ENCODE measurements at places on chromosomes 5 and 9.

DNA sequence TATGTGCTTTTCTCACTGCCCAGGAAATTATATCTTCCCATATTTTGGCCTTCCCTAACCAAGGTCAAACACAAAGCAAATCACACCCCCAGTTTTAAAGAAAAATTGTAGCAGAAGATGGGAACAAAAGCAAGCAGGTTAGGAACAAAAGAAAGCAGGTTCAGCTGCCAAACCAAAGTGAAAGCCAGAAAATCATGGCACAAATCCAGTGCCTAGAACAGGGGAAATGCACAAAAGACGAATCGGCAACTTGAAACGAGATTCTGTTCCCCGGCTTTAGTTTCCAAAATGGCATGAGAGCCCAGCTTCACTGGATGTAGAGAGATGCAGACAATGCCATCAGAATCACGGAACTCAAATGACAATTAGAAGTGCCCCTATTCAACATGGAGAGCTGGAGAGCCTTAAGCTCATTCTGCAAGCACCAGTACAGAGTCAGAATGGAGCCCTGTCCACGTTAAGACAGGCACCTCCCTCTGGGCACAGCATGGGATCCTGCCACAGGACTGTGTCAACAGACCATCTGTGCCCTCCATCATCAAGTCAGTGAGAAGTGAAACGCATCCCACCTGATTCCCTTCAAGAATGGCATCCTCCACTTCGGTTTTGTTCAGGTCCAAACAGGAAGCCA is 13.8 kb downstream of the DNAH5 start:
- DNase-seq, result no peak

- DNase-seq, result no peak
Observed at GRCh38 chr5:169591636-169592035, 8.1 kb downstream of the SPDL1 start.

- DNase-seq, result no peak
Observed at GRCh38 chr5:17014686-17015085, 78.6 kb upstream of the MYO10 start.

DNA sequence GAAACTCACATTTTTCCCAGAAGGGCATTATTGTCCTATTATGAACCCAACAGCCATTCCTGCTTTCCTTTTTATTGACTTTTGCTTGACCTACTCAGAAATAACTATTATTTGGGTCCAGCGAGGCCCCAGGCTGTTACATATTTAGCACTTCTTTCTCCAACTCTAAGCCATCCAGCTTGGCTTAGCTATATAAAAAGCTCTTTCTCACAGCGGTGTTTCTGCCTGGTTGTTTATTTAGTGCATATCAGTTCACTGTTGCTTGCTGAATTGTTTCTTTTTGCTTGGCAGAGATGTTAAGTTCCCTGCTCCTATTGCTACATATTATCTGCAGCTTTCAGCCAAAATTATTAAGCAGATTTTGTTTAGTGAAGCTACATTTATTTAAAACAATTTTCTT is 1156.8 kb upstream of the SEMA6A start:
- DNase-seq, result no peak

- DNase-seq, result no peak
Observed at GRCh38 chr5:104045987-104046386, 483.4 kb upstream of the NUDT12 start.

GRCh38 chr9:124286292-124286931 is 28.7 kb downstream of the NEK6 start:
- DNase-seq, result no peak

GRCh38 chr9:116232424-116233159 is 79.0 kb downstream of the PAPPA start:
- DNase-seq, result no peak

DNA sequence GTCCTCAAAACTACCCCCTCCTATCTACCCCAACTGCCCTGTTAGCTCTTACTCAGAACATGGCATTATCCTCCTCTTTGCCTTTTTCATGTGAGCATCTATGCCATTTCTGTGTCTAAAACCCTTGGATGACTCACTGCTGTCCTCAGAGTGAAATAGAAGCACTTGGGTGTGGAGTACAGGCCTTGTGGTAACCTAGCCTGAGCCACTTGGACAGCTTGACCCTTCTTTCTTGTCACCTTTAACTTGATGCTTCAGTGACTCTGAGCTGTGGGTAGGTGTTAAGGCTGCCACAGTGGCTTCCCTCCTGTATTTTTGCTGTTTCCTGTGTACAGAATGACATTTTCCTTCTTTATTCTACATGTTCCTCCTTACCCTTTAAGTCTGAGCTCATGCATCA is 391.4 kb downstream of the SH3GL2 start:
- DNase-seq, result no peak

All from glutamatergic neuron (in vitro differentiated cells).